ENCODE measurements at places on chromosomes 4 and X.

GRCh38 chr4:122922877-122923511 is 597 bp upstream of the NUDT6 start:
- peak; percentile 76 for DNase-seq

DNA sequence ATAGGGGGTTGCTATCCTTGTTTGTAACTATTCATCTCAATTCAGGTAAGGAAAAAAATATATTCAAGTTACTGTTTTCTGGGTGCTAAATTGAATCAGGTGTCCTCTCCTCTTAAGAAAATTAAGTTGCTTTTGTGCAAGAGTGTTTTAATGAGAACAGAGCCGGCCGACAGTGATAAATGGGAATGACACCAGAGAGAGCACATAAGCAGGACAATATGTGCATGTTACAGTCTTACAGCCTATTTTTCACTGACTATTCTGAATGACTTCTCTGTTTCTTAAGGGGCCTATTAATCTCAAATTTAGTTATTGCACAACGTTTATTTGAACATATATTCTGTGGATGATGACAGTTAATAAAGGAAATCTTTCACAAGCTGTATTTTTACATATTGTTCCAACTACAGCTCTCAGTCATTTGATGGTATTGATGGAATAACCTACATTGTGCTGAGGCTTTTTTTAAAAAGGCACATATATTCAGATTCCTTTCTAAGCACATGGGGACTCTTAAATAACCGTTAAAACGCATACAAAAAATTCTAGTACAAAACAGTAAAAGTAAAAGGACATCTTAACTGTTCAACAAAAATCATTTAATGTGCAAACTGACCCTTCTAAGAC is 68.4 kb downstream of the SLC10A7 start:
- no peak for DNase-seq

DNA sequence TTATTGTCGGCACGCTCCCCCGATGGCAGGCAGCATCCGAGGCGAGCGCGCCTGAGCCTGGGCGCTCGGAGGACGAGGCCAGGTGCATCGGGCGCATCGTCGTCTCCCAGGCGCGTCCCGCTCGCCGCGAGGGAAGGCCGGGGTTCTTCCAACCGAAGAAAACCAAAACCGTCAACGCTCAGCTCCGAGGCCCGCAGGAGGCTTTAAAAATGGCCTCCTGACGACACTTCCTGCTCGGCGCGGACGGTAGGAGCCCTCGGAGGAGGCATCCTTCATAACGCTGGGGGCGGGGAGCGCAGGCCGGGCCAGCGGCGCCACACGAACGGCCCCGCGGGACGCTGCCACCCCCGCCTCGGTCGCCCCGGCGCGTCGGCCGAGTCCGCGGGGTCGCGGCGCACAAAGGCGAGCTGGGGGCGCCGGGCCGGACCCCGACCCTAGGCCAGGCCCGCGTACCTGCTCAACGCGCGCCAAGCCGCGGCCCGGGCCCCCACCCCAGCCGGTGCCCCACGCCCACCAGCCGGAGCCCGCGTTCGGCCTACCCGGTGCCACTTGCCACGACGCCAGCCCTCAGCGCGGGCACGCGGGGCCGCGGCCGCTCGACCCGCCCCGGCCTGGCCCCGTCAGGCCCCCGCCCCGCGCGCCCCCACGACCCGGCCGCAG is 501 bp downstream of the ZNF518B start:
- peak; percentile 34 for DNase-seq

DNA sequence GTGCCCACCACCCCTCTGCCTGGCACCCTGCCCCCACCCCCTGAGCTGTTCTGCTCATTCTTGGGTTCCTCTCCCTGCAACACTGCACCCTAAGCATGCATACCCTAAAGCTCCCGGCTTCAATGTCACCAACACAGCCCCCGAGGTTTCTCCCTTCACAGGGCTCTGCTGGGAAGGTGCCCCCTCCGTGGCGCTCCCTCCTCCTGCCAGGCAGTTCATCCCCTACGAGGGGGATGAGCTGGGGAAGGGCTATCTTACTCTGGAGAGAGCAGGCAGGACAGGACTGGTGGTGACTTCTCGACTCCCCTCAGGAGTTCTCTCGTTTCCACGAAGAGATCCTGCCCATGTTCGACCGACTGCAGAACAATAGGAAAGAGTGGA is 6.5 kb downstream of the ATP5ME start:
- DNase-seq = no peak

DNA sequence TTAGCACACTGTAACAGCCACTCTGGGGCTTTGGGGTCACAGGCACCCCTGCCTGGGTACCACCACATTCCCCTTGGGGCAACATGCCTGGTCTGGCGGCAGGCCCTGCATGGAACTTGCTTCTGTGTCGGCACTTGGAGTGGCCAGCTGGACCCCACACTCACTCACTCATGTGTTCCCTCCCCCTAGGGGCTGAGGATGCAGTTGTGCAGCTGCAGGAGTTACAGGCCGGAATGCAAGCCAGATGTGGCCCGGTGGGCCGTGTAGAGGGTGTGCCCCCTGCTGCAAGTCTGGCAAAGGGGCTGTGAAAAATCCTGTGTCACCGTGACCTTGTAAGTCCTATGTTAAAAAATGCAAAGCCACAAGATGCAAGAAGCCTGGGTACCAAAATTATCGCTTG is 34.2 kb downstream of the ATXN3L start:
- no peak for DNase-seq

- no peak for DNase-seq
These were observed 28.8 kb downstream of the GAK start for GRCh38 chr4:903066-904046.

DNA sequence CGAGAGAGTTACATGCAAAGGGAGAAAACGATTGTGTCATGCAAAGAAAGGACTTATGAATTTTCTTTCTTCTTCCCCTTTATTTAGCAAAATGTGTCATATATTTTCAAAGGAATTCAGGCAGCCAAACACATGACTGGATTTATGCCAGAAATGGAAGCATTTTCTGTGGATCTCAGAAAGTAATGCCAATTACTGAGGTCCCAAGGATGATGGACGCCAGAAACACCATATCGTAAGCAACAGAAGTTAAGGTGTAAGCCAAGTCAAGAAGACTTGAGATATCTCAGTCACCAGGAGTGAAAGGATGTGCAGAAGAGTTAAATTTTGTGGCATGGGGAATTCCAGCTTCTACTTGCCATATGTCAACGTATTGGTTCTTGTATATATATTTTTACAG is 255.1 kb downstream of the GBA3 start:
- no peak for DNase-seq

DNA sequence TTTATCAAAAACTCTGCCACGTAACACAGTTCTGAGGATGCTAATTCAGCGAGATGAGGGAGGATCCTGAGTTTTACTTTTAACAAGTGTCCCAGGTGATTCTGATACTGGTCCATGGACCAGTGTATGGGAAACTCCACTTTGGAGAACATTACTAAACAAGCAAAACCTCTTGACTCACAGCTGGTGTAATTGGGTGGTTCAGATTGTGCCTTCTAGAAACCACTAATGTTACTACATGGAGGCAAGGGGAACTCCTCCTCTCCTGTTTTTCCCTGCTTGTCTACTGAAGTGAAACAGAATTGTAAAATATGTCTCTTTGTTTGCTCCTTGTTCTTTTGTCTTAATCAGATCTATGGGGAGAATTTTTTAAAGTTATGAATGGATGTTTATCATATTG is 62.6 kb downstream of the FRAS1 start:
- no peak for DNase-seq

- DNase-seq = no peak
These were observed 21.5 kb downstream of the RXFP1 start for GRCh38 chr4:158543191-158543590.

DNA sequence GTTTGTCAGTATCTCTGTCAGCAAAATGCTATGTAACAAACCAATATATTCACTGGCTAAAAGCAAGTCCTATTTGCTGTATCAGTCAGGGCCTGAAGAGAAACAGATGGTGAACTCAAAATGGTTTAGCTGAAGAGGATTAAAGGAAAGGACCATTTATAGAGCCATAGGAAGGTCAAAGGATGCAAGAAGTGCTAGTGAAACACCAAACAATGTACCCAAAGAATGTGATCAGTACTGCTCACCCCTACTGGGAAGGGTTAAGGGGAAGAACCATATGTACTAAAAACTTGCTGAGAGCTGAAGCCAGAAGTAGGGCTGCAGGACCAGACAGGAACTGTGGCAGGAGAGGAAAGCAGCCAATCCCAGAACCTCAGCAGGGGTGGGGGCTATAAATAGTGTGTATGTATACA is 479.3 kb downstream of the INPP4B start:
- no peak for DNase-seq

GRCh38 chrX:1587161-1587560 is 4.2 kb upstream of the AKAP17A start:
- no peak for DNase-seq

DNA sequence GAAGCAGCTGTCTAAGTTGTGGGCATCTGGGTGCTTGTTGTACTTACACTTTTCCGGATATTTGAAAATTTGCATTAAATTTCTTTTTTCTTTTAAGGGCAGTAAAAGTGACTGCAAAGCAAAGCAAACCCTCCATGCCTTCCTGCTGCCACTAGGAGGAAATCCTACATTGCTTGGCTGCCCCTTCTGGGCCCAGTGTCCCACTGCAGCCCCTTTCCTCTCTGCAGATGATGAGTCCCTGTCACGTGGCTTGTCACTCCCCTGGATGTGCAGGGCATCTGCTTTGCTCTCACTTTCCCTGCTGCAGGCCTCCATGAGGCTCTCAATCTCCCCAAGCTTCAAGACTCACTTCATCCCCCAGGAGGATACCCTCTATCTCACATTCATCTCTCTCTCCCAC is 12.7 kb downstream of the TSR2 start:
- DNase-seq = no peak

- DNase-seq = no peak
These were observed 61.2 kb upstream of the CITED1 start for GRCh38 chrX:72366701-72367454.

- no peak for DNase-seq
These were observed 109.4 kb upstream of the AFAP1 start for GRCh38 chr4:8048856-8049676.

- peak; percentile 29 for DNase-seq
These were observed 1.8 kb downstream of the ARHGAP4 start for GRCh38 chrX:153924149-153924861.

DNA sequence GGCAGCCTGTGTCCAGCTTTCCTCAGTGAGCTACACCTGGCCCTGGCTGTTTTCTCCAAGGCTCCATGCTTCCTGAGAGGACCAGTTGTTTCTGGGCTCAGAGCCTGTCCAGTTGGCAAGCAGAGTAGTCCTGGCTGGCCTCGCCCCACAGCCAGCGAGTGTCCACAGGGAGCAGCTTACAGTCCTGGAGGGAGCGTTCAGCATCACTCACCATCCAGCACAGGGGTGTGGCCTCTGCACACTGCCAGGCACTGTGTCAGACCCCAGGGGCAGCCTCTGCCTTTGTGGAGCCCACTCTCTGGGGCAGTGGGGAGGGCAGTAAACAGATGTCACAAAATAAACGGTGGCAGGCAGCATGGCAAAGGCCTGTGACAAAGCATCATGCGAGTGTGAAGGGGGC is 23.9 kb downstream of the EVC start:
- no peak for DNase-seq

- no peak for DNase-seq
These were observed 3.4 kb upstream of the CYBB start for GRCh38 chrX:37776283-37776986.

- no peak for DNase-seq
These were observed 189.9 kb downstream of the PTTG2 start for GRCh38 chr4:38149997-38150671.

DNA sequence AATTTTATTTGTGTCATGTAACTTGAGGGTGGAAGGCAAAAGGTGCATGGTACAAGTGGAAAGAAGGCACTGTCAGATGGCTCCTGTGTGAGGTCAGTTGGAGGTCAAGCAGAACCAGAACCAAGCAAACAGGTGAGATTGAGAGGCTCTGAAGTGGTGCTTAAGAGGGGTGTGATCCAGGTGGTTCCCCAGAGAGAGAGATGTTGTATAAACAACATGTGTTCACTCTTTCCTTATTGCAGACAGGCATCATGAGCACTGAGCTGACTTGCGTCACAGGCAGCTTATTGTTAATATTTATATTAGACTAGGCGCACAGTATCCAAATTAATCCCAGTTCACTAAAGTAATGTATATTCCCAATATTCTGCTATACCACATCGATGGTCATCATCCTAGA is 56.8 kb downstream of the CXCL13 start:
- DNase-seq = no peak

DNA sequence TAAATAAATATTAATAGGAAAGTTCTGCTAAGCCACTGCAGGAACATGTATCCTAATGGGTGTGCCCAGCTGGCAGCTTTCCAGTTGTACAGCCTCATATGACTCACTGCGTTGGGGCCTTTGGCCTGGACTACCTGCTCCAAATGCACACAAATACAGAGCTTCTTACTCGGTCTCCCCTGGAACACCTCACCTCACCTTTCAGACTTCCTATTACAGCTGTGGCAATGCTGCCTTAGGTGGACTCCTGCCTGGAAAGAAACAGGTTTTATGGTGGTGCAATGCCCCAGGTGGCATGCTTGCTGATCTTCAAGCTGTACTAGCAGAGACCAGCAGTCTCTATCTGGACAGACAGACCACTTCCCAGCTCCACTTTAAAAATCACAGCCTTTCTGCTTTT is 85.7 kb upstream of the EXOC1L start:
- no peak for DNase-seq

DNA sequence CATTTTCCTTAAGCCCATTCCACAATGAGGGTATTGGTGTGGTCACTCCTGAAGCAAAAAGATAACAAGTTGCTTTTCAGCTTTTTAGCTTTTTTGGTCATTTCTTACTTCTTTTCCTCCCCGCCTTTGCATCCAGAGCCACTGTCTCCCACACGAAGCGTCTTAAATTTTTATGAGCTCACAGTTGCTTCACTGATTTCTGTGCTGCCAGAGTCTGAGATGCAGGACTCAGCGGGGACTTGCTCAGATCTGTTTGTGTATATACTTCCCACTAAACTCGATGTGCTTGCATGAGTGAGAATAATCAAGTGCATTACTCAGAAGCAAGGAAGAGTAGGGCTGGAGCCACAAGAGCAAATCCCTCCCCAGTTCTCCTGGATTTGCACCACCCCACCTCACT is 80.2 kb upstream of the FHL1 start:
- DNase-seq = no peak

- no peak for DNase-seq
These were observed 70.5 kb downstream of the RPS3A start for GRCh38 chr4:151169900-151170299.

GRCh38 chr4:1155314-1155713 is 17.1 kb downstream of the SPON2 start:
- DNase-seq = no peak

DNA sequence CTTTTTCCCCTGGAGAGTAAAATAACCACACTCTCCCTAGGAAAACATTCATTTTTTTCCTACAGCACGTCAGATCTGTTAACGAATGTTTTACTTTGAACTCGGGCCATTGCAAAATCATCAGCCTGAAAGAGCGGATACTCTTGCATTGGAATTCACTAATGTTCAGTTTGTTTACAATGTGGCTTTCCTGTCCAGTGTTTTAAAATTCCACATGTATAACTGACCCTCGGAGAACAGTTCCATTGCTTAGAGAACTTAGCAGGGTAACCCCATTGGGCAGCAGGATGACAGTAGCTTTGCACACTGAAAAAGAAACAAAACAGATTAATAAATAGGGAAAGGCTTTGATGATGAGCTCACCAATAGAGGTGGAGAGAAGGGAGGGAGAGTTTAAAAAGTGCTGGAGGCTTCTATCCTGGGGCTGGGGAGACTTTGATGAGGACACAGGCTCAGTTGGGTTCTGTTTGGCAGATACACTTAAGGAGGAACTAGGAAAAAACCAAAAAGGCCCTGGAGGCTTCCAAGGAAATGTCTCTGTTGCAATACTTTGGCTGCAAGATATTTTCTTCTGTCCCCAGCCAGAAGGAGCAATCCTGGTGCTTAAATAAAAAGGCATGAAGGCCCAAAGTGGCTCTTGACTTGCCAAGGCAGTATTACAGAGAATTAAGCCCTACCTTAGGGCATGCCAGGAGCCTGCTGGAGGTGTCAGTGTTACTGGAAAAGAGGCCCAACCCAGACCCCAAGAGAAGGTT is 143.1 kb downstream of the ARSF start:
- no peak for DNase-seq

All from T-helper 9 cell (primary cell).